Mammary epithelial cell (primary cell): ENCODE measurements at places on chromosomes 5 and 9. TPM values are rescaled to one million over a fixed set of nuclear protein-coding genes. Genes with fewer than 3 reads are reported as not detected.

GRCh38 chr5:22850981-22851380 is 2.2 kb downstream of the CDH12 start:
- no peak for DNase-seq

- no peak for DNase-seq
These were observed 10.7 kb downstream of the NR5A1 start for GRCh38 chr9:124496463-124496862.

GRCh38 chr9:15211160-15211814 is 95.7 kb downstream of the TTC39B start:
- peak; percentile 52 for DNase-seq

- DNase-seq, result no peak
These were observed 467.5 kb downstream of the EFNA5 start for GRCh38 chr5:107203243-107203642.

DNA sequence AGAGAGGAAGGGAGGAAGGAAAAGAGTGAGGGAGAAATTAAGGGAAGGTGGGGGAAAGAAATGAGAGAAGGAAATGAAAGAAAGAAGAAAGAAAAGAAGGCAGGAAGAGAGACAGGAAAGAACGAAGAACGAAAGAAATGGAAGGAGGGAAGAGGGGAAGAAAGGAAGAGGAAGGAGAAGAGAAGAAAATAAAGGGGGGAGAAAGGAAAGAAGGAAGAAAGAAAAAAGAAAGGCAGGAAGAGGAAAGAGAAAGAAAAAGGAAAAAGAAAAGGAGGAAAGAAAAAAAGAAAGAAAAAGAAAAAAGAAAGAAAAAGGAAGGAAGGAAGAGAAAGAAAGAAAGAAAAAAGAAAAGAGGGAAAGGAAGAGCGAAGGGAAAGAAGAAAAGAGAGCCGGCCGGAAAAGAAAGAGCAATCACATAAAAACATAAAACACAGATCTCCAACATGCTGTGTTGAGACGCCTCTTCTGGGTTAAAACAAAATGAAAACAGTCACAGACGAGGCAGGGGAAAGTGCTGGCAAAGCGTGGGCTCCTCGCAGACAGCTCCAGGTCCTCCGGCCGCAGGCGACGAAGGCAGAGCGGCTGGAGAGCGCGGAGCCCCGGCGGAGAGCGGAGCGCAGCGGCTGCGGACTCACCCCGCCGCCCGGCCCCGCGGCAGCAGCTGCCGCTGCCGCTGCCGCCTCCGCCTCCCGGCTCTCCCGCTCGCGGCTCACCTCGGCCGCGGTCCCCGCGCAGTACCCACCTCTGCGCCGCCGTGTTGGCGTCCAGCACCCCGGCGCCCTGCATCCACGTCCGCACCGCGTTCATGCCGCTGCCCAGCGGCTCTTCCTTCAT is 896 bp downstream of the EBF1 start:
- peak; percentile 50 for DNase-seq

GRCh38 chr5:96407436-96407835 is 25.6 kb downstream of the PCSK1 start:
- no peak for DNase-seq

DNA sequence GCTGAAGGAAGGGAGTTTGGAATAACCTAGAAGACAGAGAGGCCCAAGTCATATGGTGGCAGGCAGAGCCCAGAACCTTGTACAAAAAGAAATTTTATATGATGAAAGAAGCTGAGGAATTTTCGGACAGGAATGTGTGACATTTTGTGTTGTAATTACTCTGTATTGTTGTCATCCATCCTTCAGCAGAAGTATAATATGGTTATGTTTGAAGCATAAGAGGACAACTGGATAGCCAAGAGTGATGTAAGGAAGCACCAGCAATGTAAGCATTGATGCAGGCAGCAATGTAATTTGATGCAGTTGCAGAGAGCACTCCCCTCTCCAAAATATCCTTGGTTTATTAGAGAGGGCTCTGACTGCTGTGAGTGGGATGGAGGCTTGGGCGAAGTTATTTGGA is 19.1 kb upstream of the SNX2 start:
- DNase-seq, result no peak

- DNase-seq, result no peak
These were observed 11.1 kb downstream of the GRIN1 start for GRCh38 chr9:137149942-137150616.

- no peak for DNase-seq
These were observed 10.9 kb downstream of the GPR107 start for GRCh38 chr9:130064621-130065020.

Gene GABRA6
- not detected for polyA plus RNA-seq

Gene WDR31
- 1.3 TPM for polyA plus RNA-seq

- no peak for DNase-seq
These were observed 56.2 kb upstream of the APC start for GRCh38 chr5:112681481-112681908.

DNA sequence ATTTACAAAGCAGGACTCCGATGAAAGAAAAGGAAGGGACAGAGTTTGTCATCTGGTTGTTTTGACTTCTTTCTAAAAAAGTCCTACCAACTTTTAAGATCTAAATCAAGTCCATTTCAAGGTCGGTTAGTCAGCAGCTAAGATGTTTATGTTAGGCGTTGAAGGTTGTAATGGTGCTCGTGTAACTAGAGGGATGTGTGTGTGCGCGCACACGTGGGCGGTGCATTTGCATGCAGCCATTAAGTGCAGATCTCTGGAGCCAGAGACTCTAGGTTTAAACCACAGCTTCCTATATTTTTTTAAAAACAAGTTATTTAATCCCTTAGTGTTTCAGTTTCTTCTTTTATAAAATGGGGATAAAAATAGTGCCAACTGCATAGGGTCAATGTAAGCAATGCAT is 77.0 kb upstream of the SMIM32 start:
- no peak for DNase-seq

Gene ALDH1A1
- 0.22 TPM for polyA plus RNA-seq

GRCh38 chr5:10244342-10244944 is 5.2 kb downstream of the ATPSCKMT start:
- DNase-seq, result no peak

DNA sequence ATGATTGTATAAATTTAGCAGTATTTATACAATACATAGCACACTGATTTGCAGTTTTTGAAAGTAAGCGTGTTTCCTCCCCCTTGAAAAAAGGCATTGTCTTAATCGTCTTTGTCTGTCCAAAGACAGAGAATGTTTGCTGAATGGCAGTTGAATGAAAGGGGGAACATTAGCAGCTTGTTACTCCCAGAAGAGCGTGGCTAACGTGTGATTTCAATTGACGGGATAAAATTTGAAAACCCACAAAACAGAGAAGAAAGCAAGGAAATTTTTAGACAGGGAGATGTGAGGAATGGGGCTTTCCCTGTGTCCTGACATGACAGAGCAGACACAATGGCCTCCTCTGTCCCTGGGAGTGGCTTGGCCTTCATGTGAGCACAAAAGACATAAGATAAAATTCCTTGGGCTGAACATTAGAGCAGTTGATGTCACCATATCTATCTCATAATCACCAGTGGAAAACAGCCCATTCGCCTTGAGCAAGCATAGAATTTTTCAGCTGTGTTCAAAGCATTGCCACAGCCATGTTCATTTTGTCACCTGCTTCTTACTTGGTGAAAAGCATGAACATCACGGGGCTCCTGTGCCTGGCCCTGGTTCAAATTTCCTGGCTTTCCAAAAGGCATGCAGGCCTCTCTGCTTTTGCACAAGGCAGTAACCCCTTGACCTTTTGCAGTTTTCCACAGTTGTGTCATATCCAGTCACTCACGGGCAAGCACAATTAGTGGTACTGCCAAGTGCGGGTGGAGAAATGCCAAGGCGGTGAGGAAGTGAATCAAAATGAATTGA is 126.9 kb downstream of the TLE1 start:
- DNase-seq, result peak; percentile 91

DNA sequence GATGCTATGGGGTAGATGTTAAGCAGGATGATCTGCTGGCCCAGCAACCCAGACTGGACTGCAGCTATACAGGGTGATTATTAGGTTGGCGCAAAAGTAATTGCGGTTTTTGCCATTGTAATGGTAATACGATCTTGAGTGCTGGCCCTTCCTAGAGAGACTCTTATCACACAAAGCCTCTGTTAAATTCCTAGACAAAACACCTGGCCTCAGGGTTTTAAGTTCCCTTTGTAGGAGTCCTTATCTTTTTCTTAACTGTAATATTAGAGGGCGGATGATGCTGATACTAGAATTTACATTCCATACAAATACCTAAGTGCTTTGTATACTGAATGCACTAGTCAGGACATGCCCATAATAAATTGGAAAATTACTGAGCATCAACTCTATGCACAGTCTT is 222.2 kb downstream of the NDUFS4 start:
- peak; percentile 16 for DNase-seq

Gene CLINT1
- 97.7 TPM for polyA plus RNA-seq

GRCh38 chr5:137761566-137761965 is 7.4 kb upstream of the HNRNPA0 start:
- DNase-seq, result peak; percentile 9

- no peak for DNase-seq
These were observed 46.8 kb downstream of the GRIN3A start for GRCh38 chr9:101691657-101692056.

Gene DBH
- not detected for polyA plus RNA-seq

DNA sequence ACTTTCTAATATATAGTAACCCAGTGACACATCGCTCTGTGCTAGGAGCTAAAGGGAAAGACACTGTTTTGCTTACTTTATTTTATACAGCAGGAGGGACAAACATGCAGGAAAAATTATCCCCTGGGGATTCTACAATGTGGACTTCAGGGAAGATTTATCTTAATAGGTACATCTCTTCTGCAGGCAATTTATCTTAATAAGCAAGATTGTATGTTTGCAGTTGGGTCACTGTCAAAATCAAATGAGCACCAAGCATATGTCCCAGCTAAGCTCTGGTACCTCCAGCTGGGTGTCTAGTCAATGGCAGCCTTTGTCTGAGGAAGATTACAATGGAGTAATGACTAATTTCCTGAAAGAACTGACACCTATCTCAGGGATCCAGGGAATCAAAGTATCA is 309.9 kb upstream of the PANK3 start:
- DNase-seq, result no peak

- no peak for DNase-seq
These were observed 164.2 kb downstream of the MACROH2A1 start for GRCh38 chr5:135234666-135235401.

DNA sequence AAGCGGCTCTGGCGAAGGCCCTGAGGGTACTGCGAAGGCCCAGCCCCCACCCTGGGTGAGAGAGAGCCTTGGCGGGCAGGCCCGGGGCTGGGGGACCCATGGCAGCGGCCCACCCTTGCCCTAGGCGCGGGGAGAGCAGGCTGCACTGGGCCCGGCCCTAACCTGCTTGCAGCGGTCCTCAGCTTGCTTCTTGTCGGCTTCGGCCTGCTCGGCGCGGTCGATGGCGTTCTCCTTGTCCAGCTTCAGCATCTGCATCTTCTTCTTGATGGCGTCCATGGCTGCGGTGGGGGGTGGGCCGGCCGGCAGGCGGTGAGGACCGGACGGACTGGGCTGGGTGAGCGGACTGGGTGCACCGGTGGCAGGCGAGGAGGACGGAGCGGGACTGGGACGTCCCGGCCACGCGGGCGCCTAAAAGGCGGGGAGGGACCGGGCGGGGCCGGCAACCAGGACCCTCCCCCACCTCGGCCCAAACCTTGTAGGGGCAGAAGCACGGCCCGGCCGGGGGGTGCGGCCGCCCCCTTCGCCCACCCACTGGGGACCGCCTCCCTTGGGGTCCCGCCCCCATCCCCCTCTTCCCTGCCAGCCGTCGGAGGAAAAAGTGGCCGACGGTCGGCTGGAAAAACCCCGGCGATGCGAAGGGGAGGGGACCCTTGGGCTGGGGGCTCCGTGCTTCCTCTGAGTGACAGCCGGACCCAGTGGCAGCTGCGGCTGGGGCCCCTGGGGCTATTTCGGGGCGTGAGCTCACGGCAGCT is at the start of gene TPM2:
Gene TPM2, minus strand, starts transcription at position 384 of the 752 bp plus-strand sequence. Its CDS starts 108 bp downstream, at position 276.
- DNase-seq, result peak; percentile 55

DNA sequence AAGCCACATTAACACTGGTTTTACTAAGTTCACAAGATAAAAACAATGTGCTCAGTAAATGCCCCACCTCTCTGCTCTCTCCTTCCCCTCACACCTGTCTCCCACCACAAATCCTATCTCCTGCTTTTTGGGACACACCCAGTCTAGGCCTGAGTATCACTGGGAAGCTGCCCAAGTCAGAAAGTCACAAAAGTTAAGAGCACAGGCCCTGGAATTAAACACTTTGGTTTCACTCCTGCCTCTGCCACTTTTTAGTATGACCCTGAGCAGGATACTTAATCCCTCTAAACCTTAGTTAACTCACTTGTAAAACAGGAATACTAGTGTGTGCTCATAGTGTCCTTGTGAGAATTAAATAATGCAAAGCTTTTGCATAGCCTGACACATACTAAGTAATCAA is 11.3 kb downstream of the C5 start:
- DNase-seq, result no peak

GRCh38 chr9:88974641-88975040 is 16.6 kb upstream of the S1PR3 start:
- no peak for DNase-seq

DNA sequence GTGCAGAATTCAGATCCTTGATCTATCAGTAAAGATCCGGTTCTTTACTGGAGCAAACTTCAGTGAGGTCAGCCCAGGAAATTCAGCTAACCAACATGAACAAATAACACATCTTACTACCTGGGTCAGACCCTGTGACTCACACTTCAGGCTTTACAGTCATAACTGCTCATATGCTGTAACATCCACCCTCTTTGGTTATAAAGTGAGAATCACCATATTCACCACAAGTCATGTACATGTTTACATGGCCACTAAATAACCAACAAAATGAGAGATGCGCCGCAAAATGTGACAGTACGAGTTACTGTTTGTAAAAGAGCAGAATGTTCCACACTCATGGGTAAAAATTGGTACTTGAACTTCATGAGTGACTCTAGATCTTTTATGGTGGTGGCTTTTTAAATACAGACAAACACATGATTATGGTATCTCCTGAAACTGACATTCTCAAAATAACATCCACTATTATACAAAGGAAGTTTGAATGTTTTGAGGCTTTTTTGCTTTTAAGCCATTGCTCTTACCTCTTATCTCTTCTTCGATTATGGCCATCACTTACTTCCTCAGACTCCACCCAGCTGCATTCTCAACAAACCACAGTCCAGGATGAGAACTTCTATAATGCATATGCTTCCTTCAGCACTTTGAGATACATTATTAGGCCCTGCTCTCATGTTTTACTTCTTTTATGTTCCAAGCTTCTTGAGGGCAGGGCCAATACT is 516.6 kb downstream of the RAB3C start:
- DNase-seq, result peak; percentile 89

DNA sequence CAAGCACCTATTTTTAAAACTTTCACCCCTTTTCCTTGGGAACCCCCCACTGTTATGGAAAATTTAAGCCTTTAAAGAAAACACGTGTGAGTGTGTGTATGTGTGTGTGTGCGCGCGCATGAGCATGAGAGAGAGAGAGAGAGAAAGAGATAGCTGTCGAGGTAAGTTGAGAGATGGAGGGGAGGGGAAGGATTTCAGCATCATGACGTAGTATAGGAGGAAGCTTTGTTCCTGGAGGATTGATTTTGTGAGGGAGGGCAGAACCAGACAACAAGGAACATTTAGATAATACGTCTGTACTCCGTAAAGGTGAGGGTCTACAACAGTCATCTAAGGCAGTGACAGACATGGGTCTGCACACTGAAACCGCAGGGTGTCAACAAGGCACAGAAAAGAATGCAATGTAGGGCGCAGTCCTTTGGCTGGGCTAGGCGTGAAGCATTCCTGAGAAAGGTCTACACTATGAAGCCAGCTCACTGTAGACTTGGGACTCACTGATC is 227.7 kb downstream of the SMARCA2 start:
- DNase-seq, result no peak

GRCh38 chr9:81532251-81532650 is 157.1 kb downstream of the TLE1 start:
- DNase-seq, result no peak

GRCh38 chr5:24789611-24790351 is 145.0 kb upstream of the CDH10 start:
- no peak for DNase-seq

Gene IFNA4
- polyA plus RNA-seq, result not detected

Gene BSPRY
- 0.90 TPM for polyA plus RNA-seq
